ENCODE measurements at places on chromosomes 6 and 20. TPM values are rescaled to one million over a fixed set of nuclear protein-coding genes. Genes with fewer than 3 reads are reported as not detected.

Gene AFDN
- 34.7 TPM for total RNA-seq

Gene HDGFL1
- not detected for total RNA-seq

Gene WFDC5
- not detected for total RNA-seq

Gene OR2H1
- total RNA-seq, result not detected

Gene EBF4
- 1.8 TPM for total RNA-seq

All from smooth muscle cell of the umbilical artery (primary cell).